ENCODE measurements at places on chromosomes 5 and 9.

DNA sequence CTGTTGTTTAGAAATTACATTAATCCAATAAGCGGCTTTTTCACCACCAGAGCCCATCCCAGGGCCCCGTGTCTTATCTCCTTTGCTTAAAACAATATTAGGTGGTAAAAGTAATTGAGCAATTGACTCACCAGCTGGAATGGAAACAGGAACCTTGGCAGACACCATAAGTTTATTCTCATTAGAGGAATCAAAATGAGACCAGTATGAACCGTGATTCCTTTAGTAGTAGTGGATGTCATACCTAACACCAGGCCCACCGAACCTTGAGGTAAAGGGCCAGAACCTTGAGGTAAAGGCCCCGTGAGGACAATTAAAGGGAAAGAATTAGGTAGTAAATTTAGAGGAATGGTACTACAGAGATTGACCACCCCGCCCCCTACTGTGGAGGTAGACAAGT lies 16.5 kb downstream of the HSDL2 start:
- DNase-seq, result no peak

DNA sequence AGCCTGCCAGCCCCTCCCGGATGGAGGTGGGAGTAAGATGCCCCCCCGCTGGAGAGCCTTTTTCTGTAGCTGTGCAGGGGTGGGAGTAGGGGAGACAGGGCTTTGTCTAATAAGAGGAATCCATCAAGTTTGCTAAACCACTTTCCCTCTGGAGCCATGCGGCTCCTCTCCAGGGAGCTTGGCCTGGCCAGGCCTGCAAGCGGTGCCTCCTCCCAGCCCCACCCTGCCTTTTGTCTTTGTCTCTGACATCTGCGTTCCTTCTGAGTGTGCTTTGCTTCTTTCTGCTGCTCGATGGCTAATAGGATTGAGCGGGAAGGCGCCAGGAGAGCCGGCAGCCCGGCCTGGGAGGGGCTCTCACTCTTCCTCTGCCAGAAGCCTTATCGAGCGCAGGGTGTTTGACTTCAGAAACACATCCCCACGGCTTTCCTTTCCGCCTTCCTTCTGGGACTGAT lies 26.7 kb upstream of the FCN1 start:
- DNase-seq, result no peak

- no peak for DNase-seq
These were observed 2.8 kb upstream of the SMARCA2 start for GRCh38 chr9:2012347-2012746.

- DNase-seq, result no peak
These were observed 12.9 kb downstream of the DYNC2I2 start for GRCh38 chr9:128643519-128644300.

DNA sequence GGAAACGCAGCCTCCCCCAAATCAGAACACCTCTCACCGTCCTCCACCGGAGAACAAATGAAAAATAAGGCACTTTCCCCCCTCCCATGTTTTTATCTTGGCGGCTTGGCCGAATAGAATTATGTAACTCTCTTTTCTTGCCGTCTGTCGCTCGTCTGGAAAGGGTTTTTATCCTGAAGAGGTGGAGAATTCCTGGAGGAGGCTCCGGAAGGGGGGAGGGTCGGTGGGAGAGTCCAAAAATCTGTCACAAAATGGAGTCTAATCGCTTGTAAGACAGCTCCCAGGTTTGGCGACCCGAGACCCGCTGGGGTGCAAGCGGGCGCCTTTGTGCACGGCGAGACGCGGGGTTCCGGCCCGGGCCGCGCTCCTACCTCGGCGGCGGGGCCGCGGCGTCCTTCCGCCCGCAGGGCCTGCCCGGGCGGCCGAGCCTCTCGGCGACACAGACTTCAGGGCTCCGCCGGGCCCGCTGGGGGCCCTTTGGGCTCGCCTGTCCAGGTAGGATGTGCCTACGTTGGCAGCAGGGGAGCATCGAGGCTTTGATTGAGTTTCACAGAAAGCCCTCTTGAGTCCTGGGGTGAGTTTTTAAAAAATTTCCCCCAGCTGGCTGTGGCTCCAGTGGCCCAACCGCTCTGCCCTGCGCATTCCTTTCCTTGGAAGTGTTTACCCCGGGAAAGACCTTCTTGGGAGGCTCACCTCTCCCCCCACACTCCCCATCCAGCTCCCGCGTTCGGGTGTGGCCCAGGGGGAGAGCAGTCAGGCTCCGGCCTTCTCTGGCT lies 5.0 kb downstream of the LMX1B start:
- no peak for DNase-seq

DNA sequence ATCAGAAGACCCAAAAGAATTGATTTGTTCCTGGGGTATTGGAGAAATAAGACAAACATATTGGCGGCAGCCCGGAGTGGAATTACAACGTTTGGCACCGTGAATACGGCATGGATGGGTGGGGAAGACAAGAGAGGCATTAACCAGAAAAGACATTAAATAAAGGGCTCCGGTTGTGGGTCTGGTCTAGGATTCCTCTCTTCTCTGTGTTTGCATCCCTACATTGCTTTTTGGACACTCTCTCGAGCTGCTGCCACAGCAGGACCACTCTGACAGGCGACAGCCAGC lies 138.7 kb upstream of the PALM2AKAP2 start:
- no peak for DNase-seq

- peak; percentile 83 for DNase-seq
These were observed 16.9 kb upstream of the ZNF366 start for GRCh38 chr5:72523960-72524582.

DNA sequence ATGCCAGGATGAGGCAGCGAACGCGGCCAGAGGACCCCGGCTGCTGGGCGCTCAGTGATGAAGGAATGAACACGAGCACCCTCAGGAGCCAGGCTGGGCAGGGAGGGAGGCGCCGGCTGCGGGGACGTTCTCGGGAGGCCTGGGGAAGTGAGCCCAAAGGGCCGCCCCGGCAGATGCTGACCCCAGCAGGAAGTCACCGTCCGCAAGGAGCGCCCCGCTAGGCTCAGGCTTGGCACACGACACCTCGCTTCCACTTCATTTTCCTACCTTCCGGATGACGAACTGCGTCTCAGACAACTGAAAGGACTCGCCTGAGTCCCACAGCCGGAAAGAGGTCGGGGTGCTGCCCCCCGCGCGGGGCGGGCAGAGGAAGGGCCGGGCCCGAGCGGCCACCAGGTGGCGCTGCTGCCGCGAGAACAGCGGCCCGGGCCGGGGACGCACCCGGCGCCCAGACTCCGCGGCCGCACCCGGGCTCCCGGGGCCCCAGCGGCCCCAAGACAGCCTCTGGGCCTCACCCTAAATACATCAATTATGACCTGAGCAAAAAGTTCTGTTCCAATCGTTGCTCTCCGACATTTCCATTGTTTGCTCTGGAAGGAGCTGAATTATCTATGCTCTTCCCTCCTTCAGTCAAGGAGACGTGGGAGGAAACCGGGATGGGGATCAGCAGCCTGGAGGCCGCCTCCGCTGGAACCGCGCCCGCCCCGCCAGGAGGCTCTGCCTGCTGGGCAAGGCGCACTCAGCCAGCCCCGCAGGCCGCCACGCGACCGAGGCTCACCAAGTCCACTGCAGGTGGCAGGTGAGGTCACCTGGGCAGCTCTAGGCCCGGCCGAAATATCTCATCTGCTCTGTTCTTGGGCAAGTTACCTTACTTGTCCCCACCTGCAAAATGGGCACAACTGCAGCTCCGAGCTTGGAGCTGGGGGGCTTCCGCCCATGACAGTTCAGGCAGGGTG lies 107.0 kb downstream of the ZNF354C start:
- peak; percentile 66 for DNase-seq

DNA sequence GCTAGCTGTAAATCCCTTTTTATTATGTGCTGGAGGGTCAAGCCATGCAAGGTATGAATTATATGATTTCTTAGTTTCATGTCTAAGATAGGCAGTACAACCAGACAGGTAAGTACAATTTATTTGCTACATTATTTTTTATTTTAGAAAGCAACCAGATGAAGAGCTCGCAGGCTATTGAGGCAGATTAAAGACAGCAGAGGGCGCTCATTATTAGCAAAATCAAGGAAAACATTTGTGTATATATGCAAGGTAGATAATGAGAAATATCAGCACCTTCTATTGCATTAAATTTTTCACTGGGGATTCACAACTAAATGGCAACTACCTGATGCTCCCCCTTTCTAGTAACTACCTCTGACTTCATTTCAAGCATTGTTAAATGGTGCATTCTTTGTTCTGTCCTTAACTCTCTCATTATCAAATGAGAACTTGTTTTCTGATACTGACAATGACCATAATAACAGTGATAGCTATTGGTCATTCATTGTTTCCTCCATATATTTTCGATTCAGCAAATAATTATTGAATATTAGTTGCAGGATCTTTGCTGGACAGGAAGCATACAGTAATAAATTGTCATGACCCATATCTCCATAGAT lies 8.6 kb downstream of the SCGB3A2 start:
- peak; percentile 28 for DNase-seq

- DNase-seq, result no peak
These were observed 24.7 kb downstream of the DNAJA1 start for GRCh38 chr9:33049680-33050361.

DNA sequence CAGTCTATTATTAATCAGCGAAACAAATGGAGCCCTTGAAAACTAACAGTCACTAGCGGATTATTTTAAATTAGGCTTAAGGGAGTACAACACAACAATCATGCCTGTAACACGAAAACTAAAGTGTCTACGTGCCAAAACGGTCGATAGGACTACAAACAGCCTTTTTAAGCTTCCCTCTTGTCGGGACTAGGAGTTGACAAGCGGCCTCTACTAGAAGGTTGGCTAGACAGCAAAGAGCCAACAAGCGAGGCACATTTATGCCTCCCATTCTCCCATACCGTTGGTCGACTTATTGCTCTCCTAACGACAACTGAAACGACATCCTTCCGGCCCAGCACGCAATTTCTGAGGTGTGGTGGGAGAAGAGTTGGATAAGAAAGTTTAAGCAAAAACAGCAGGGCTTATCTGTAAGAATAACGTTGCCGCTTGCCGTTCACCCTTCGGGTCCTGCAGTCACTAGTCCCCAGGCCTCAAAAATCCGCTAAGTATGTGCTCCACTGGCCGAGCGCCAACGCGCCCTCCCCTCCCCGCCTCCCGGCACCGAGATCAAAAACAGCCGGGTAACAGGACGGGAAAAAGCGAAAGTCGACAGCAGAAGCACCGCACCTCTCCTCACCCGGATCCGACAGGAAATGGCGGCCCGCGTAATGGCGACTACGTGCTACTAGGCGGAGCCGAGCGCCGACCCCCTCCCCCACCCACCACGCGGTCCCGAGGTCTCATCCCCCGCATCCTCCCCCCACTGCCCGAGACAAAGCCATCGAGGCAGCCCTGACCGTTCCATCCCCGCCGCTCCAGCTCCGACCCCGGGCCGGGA lies 813 bp downstream of the HNRNPK start:
- peak; percentile 72 for DNase-seq

DNA sequence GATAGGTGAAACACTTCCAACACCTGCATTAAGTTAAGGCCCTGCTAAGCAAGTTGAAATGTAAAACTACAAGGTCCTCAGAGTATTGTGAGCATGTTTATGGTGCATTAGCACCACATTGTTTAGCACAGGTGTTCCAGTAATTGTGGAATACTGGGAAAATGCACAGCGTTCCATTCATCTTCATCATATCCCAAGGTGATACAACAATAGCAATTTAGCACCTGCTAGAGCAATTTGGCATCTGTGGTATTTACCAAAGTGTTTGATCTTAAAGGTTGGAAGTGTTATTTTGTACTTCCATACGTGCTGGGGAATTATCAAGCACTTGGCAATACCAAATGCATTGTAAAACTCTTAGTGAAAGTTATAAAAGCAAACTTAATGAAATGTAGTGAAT lies 266.8 kb downstream of the CYLC2 start:
- no peak for DNase-seq

GRCh38 chr5:79973511-79973910 lies 17.6 kb downstream of the MTX3 start:
- DNase-seq, result no peak

GRCh38 chr5:67267512-67268216 lies 71.1 kb upstream of the CD180 start:
- DNase-seq, result no peak

DNA sequence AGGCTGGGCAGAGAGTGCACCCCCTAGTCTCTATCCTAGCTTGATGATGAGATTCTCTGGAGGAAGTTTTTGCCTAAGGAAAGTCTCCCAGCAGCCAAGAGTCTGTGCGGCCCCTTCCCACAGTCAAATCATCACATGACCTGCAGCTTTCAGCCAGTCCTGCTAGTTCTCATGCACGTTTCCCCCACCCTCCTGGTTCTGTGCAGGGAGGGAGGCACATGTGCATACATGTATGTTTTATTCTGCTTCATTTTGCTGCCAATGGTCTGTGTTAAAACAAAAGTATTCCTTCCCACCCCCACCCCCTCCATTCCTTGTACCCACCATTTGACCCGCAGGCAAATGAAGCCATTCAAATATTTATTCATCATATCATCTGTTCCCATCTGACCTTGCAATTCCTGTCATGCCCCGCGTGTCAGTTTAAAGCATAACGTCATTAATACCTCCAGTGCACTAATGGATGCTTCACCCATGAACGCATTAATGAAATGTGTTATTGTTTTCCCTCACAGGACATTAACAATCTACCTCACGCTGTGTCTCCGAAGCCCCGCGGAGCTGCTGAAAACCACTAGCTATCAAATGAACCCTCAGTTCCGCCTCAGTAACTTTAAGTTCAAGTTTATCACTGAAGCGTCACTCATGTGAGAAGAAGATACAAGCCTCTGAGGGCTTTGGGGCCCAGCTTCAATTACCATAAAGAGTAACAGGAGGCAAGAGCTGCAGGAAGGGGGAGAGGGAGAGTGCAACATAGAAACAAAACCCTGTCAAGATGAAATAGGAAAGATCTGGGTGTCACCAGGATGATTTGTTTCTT lies 139.6 kb downstream of the RASEF start:
- DNase-seq, result no peak

DNA sequence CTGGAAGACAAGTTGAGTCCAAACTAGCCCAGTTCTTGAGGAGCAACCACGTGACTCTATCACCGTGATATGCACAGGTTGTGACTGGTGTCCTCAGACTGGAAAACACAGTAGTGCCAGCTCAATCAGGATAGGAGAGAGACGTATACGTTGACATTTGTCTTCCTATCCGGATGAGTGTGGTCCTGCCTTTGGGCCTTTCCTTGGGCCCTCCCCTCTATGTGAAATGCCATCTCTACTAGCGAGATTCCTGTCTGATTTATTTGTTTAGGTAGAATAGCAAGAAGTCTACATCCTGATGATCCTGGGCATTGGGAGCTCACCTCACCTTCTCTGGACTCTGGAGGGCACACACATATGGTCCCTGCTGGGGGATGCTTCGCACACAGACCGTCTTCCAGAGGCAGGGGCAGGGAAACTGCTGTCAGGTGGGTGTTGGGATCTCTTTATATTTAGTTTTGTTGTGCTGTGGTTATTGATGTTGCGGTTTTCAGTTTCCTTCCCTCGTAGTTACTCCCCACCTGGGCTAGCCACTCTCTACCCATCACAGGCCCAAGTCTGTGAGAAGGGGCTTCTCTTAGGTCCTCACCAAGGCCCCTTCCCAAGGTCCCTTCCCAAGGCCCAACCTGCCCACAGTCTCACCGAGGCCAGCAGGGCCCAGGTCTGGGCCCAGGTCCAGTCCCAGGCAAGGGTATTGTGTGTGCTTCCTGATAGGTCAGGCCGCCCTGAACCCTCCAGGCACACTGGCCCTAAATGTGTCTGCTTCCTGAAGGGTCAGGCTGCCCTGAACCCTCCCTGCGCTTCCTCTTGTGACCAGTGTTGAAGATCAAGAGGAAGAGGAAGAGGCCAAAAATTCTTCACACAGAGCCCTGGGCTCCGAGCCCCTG lies 19.0 kb upstream of the SPINK4 start:
- DNase-seq, result no peak
